Suprapubic skin (tissue), 4 donors: ENCODE measurements at places on chromosomes 1 and 21.

- no peak overlapping the region for H3K27ac ChIP-seq
- H3K36me3 ChIP-seq, result no peaks in the 10 kb centered on the region
- no peaks in the 10 kb centered on the region for H3K4me1 ChIP-seq
Observed at GRCh38 chr21:15020797-15021196, 44.0 kb downstream of the NRIP1 start.

DNA sequence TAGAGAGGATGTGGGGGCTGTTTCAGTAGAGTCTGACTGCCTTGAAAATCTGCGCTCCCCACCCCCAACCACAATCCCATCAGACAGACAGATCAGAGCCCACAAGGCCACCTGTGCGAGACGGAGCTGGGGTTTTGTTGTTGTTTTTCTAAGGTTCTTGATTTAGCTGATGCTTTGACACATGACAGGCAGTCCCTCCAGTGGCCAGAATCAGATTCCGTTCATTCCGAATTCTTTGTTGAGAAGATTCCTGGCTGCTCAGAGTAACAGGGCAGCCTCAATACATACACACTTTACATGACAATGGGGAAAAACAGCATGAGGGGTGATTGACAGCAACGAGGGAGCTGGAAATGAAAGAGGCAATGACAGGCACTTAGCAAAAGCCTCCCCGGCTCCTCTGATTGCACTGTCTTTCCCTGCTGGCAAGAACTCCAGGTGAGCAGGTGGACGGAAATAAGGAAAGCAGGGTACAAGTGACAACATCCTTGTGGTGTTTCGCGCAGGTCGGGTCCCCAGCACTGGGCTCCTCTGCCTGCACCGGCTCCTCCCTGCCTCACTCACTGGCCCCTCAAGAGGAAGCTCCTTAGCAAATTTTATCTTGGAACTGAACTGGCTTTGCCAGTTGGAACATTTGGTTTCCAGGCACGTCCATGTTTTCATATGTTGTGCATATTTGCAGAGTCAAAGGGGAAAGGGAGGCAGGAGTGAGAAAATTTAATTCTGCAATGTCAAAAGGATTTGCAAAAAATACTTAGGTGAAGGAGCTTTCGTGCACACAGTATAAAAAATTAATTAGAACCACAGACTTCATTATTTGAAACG is 148.7 kb downstream of the PGBD5 start:
- peaks cover 62% of the 10 kb centered on the region for H3K36me3 ChIP-seq
- DNase-seq, result peak; percentile 35
- H3K4me3 ChIP-seq, result no peak overlapping the region
- no peaks in the 10 kb centered on the region for H3K27me3 ChIP-seq

DNA sequence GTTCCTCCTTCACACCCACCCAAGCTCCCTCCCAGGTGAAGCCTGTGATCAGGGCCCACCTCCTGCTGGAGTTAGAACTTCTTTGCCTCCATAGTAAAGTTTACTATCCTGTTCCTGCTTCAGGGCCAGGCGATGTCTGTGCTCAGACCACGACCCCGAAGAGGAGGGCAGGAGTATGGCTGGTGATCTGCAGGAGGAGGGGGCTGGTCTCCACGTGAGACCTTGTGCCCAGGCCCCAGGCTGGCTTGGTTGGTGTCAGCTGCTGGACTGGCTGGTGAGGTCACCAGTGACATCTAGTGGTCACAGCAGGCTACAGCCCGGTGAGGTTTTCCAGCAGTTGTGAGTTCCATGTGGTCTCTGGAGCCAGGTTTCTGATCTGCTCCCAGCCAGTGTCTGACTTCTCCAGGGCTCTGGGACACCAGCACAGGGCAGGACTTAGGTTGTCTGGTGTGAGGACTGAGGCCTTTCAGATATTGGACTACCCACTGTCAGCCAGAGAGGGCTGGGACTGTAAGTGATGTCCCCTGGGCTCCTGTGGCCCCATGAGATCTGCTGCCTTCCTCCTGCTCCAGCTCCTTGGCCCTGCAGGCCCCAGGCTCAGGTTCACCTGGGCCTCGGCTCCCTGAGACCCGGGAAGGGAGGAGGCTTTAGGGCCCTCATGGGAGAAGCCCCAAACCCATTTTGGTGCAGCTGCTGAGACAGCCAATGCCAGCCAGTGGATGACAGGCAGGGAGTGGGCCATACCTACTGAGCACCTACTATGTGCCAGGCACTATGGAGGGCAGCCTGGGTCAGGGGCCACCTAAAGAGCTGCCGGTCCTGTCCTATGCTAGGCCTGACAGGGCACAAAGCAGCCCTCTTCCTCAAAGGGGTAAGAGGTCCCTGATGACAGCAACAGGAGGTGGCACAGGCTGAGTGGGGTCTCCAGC is 6.0 kb upstream of the UBL4B start:
- H3K4me1 ChIP-seq, result no peaks in the 10 kb centered on the region
- H3K4me3 ChIP-seq, result no peak overlapping the region
- no peaks in the 10 kb centered on the region for H3K27me3 ChIP-seq

- H3K4me1 ChIP-seq, result peaks cover 22% of the 10 kb centered on the region
- no peaks in the 10 kb centered on the region for H3K27me3 ChIP-seq
- no peak overlapping the region for H3K4me3 ChIP-seq
- no peaks in the 10 kb centered on the region for H3K36me3 ChIP-seq
- no peak overlapping the region for H3K27ac ChIP-seq
- no peak for DNase-seq
Observed at GRCh38 chr21:39136711-39137110, 46.5 kb downstream of the PSMG1 start.

- DNase-seq, result no peak
- H3K36me3 ChIP-seq, result no peaks in the 10 kb centered on the region
- H3K27me3 ChIP-seq, result no peaks in the 10 kb centered on the region
- no peak overlapping the region for H3K4me3 ChIP-seq
Observed at GRCh38 chr1:66475940-66476339, 58.0 kb upstream of the SGIP1 start.
